Fibroblast of skin of left biceps (primary cell): ENCODE measurements at places on chromosomes 2 and 18.
A peak's percentile ranks its signal among the peaks of the same experiment; 100 is the strongest.

DNA sequence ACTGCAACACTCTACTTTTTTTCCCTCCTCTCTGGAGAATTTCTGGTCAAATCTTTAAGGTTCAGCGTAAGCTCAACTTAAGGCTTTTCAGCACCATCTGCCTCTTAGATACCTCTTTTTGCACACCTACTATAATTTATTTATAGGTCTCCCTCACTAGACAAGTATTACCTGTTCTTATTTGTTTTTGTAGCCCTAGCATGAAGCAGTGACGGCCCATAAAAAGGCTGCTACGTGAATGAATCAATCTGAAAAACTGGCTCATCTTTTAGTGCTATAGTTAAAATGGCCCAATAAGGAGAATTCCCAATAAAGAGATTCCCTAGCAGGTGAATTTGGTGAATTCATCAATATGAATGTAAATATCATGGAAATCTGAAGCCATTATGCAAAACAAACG is 6.5 kb downstream of the RNF149 start:
- DNase-seq, result no peak

DNA sequence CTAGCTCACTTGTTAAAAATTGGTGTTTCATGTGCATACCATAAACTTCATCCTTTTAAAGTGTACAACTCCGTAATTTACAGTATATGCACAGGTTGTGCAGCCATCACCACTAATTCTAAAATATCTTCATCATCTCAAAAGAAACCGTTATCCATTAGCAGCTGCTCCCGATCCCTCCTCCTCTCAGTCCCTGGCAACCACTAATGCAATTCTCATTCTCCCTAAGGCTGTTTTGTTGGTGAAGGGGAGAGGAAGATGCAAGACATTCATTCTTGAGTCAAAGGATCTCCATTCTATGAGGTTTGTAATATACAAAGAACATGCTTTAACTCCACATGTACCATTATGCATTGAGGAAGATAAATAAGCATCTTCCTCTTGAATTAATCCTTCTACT is 48.6 kb downstream of the RNU4ATAC start:
- DNase-seq, result no peak

DNA sequence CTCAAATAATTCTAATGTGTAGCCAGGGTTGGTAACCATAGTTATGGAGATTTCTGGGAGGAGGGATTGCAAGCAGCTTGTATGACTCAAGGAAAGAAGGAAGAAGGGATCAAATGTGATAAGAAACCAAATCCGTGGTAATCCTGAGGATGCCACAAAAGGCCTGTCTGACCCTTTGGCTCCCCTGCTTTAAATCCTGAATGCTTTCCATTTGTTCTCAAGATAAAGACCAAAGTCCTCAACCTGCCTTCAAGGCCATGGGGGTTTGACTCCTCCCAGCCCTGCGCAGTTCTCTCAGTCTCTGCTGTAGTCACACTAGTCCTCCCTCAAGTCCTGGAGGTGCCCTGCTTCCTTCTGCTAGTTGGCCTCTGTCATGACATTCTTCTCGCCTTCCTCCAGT is 74.0 kb downstream of the SUMO1 start:
- DNase-seq, result no peak

GRCh38 chr2:62141142-62141740 is 54.7 kb upstream of the B3GNT2 start:
- DNase-seq, result no peak

GRCh38 chr2:79638954-79639353 is 126.1 kb downstream of the CTNNA2 start:
- no peak for DNase-seq

DNA sequence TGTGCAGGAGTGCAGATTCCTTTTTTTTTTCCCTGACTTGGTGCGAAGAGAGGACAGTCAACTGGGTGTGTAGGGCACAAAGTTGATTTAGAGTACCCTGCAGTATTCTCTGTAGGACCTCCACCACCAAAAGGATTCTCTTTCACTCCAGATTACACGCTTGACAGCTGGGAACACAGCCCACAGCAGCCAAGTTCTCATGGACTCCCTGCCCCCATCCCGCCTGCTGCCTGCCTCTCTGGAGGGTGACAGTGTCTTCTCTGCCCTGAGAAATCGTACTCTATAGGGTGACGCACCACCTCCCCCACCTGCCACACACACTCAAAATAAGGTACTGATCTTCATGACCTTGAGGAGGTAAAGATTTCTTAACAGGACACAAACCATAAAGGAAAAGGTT is 26.6 kb upstream of the IHH start:
- no peak for DNase-seq

DNA sequence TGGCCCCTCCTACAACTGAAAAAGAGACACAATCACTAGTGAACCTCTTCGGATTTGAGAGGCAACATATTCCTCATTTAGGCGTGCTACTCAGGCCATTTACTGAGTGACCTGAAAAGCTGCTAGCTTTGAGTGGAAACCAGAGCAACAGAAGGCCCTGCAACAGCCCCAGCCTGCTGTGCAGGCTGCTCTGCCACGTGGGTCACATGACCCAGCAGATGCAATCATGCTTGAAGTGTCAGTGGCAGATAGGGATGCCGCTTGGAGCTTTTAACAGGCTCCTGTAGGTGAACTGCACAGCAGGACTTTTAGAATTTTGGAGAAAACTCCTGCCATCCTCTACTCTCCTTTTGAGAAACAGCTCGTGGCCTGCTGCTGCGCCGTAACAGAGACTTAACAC is 578.6 kb upstream of the RAB6C start:
- DNase-seq, result no peak

DNA sequence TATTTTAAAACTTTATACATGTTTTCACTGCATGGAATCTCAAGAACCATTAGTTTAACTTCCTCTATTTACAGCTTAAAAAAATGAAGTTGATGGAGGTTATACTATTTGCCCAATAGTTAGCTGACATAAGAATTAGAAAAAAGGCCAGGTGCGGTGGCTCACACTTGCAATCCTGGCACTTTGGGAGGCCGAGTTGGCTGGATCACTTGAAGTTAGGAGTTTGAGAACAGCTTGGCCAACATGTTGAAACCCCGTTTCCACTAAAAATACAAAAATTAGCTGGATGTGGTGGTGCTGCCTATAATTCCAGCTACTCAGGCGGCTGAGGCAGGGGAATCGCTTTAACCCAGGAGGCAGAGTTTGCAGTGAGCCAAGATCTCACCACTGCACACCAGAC is 125.1 kb upstream of the CDH19 start:
- DNase-seq, result no peak

DNA sequence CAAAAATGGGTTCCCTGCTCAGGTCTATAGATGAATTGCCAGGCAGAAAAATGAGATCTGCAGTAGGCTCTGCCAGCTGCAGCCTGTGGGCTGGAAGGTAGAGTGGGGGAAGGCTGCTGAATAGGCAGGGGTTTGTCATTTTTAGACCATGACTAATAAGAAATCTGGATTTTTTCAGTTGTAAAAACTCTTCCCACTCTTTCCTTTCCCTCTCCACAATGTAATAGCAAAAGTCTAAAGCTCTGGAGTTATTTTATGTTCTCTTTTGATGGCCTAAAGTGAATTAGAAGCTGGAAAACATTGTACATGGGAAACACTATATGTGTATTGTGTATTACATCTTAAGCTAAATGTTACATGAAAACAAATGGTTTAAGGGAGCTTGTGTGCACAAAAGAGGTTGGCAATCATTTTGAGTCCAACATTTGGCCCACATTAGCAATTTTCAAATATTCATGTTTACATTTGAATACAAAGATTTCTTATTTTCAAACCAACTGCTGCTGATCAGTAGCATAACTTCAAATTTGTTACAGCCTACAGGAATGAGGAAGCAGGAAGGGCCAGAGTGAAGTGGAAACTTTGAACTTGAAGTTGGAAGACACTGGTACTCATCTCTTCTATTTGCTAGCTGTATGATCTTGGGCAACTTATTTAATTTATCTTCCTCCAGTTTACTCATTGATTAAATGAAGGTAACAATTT is 407.1 kb downstream of the SLC4A3 start:
- DNase-seq, result peak; percentile 43

- no peak for DNase-seq
Observed at GRCh38 chr2:103868396-103868795, 985.5 kb upstream of the POU3F3 start.

DNA sequence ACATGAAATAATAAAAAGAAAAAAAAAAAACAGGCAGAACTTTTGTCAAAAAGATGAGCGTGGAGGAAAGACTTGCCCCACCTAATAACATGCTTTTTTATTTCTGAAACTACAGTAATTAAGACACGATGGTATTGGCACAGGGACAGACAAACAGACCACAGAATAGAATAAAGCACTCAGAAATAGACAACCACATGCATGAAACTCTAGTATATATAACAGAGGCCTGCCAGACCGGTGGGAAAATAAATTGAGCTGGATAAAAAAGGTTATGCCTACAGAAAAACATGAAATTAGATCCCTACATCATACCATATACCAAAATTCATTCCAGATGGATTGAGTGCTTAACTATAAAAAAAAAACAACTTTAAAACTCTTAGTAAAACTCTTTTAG is 163.1 kb downstream of the NRP2 start:
- no peak for DNase-seq

GRCh38 chr2:104734937-104735586 is 118.9 kb upstream of the POU3F3 start:
- no peak for DNase-seq

GRCh38 chr18:51437280-51438271 is 240.1 kb upstream of the MEX3C start:
- DNase-seq, result no peak

- no peak for DNase-seq
Observed at GRCh38 chr2:46651363-46652099, 172.2 kb downstream of the TMEM247 start.

- no peak for DNase-seq
Observed at GRCh38 chr18:60200558-60200957, 172.0 kb downstream of the MC4R start.

DNA sequence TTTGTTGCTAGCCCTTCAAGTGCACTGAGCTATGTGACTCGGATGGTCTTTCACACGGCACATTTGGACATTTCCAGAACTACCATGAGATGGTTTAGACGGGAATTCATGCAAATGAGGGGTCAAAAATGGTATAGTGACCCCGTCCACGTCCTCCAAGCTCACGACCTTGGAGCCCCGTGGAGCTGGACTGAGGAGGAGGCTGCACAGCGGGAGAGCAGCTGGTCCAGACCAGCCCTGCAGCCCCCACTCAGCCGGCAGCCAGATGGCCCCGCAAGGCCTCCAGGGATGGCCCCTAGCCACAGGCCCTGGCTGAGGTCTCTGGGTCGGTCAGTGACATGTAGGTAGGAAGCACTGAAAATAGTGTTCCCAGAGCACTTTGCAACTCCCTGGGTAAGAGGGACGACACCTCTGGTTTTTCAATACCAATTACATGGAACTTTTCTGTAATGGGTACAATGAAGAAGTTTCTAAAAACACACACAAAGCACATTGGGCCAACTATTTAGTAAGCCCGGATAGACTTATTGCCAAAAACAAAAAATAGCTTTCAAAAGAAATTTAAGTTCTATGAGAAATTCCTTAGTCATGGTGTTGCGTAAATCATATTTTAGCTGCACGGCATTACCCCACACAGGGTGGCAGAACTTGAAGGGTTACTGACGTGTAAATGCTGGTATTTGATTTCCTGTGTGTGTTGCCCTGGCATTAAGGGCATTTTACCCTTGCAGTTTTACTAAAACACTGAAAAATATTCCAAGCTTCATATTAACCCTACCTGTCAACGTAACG is 88.8 kb downstream of the EPAS1 start:
- DNase-seq, result no peak

DNA sequence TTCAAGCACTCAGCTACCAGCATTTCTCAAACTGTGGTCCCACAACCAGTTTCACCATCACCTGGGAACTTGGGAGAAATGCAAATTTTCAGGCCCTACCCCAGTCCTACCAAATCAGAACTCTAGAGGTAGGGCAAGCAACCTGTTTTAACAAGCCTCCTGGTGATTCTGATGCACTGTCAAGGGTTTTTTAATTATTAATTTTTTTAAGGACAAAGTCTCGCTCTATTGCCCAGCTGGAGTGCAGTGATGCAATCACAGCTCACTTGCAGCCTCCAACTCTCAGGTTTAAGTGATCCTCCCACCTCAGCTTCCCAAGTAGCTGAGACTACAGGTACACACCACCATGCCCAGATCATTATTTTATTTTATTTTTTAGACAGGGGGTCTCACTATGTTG is 7.8 kb downstream of the ACMSD start:
- no peak for DNase-seq

DNA sequence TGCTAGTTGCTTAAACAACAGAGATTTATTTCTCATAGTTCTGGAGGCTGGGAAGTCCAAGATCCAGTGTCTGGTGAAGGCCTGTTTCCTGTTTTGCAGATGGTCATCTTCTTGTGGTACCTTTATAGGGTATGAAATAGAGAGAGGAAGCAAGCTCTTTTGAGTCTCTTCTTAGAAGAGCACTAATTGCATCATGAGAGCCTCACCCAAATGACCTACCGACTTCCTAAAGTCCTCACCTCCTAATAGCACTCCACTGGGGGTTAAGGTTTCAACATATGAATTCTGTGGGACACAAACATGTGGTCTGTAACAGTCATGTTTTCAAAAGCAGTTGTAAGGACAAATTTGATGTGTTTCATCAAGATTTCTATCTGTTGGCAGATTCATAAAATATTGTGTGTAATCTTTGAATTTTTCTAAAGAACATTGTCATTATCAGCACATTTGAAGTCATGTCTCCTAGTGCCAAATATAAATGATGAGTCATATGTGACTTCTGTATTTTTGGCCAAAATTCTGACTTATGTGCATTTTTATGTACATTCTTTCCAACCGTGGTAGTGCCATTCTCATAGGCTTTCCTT is 45.3 kb downstream of the CD28 start:
- no peak for DNase-seq

- no peak for DNase-seq
Observed at GRCh38 chr2:124250433-124250832, 225.3 kb downstream of the CNTNAP5 start.

GRCh38 chr2:137221797-137222492 is 456.6 kb downstream of the THSD7B start:
- no peak for DNase-seq

DNA sequence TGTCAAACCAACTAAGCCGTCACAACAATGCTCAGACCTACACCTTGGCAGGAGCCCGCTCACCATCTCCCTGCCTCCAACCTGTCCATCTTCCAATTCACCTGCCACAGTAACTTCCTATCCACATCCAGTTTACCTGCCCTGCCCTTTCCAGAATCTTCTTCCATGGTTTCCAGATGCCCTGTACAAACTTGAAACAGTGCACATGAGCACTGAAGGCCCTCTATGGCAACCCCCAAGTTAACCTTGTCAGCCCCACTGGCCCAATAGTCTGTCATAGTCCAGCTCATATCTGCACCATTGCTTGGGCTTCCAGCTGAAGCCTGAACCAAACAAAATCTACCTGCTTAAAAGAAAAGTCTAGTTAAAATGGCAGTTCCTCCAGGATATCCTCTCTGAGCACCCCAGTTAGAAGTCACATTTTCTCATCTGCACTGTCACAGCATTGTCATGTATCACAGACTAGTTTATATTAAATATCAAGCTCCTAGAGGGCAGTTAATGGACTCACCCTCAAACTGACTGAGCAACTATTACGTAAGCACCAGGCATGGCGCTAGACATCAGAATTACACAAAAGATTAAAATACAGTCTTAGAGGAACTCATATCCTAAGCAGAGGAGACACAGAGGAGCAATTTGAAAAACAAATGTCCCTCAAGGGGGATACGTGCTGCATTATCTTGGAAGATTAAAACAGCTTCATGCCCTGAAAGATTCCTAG is 11.6 kb downstream of the NFE2L2 start:
- DNase-seq, result no peak
